ENCODE measurements at places on chromosomes 1 and 21.

- H3K4me3 ChIP-seq, result no peak overlapping the region
- no peak for DNase-seq
- peaks cover 31% of the 10 kb centered on the region for H3K4me1 ChIP-seq
- H3K36me3 ChIP-seq, result no peaks in the 10 kb centered on the region
Observed at GRCh38 chr1:192538407-192539296, 36.9 kb upstream of the RGS1 start.

- no peak for DNase-seq
- H3K27ac ChIP-seq, result no peak overlapping the region
- peaks cover 5% of the 10 kb centered on the region for H3K4me1 ChIP-seq
- H3K27me3 ChIP-seq, result no peaks in the 10 kb centered on the region
- H3K4me3 ChIP-seq, result no peak overlapping the region
Observed at GRCh38 chr1:208000504-208000903, 89.6 kb upstream of the CD34 start.

DNA sequence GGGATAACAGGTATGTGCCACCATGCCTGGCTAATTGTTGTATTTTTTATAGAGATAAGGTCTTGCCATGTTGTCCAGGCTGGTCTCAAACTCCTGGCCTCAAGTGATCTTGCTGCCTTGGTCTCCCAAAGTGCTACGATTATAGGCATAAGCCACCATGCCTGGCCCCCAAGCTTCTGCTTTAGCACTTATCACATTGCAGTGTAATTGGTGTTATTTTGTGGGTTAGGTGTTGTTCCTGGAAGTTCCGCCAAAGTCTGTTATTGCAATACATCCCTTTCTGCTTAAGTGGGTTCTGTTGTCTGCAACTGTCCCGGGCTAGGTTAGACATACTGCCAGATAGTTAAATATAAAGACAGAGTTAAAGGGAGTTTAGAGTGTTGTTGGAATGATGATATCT is 3.4 kb downstream of the ZCCHC17 start:
- no peak overlapping the region for H3K4me3 ChIP-seq
- peaks cover 36% of the 10 kb centered on the region for H3K4me1 ChIP-seq
- no peaks in the 10 kb centered on the region for H3K36me3 ChIP-seq

GRCh38 chr1:173330149-173330951 is 123.2 kb upstream of the TNFSF4 start:
- no peak overlapping the region for H3K4me3 ChIP-seq
- H3K36me3 ChIP-seq, result no peaks in the 10 kb centered on the region
- no peak for DNase-seq
- H3K4me1 ChIP-seq, result peaks cover 17% of the 10 kb centered on the region
- no peaks in the 10 kb centered on the region for H3K27me3 ChIP-seq

- no peaks in the 10 kb centered on the region for H3K4me1 ChIP-seq
- no peaks in the 10 kb centered on the region for H3K36me3 ChIP-seq
- H3K27me3 ChIP-seq, result no peaks in the 10 kb centered on the region
- DNase-seq, result no peak
Observed at GRCh38 chr1:245583575-245584330, 429.0 kb downstream of the KIF26B start.

GRCh38 chr1:82752046-82752445 is 951.3 kb downstream of the ADGRL2 start:
- H3K27me3 ChIP-seq, result no peaks in the 10 kb centered on the region
- DNase-seq, result no peak
- H3K36me3 ChIP-seq, result no peaks in the 10 kb centered on the region
- no peak overlapping the region for H3K4me3 ChIP-seq

DNA sequence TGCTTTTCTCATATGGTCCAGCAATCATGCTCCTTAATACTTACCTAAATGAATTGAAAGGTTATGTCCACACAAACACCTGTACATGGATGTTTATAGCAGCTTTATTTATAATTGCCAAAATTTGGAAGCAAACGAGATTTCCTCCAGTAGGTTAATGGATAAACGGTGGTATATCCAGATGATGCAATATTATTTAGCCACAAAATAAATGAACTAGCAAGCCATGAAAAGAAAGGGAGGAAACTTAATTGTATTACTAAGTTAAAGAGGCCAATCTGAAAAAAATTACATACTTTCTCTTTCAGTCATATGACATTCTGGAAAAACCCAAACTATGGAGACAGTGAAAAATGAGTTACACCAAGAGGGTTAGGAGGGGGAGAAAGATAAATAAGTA is 76.3 kb upstream of the LRRC7 start:
- H3K4me1 ChIP-seq, result no peaks in the 10 kb centered on the region
- no peak for DNase-seq
- H3K27me3 ChIP-seq, result no peaks in the 10 kb centered on the region
- H3K4me3 ChIP-seq, result no peak overlapping the region
- H3K36me3 ChIP-seq, result no peaks in the 10 kb centered on the region

- no peak overlapping the region for H3K27ac ChIP-seq
- H3K4me1 ChIP-seq, result no peaks in the 10 kb centered on the region
- no peak for DNase-seq
- no peak overlapping the region for H3K4me3 ChIP-seq
- H3K36me3 ChIP-seq, result no peaks in the 10 kb centered on the region
Observed at GRCh38 chr1:41768583-41768982, 150.1 kb downstream of the HIVEP3 start.

GRCh38 chr1:7679873-7680206 is 91.3 kb upstream of the VAMP3 start:
- H3K27ac ChIP-seq, result no peak overlapping the region
- no peaks in the 10 kb centered on the region for H3K36me3 ChIP-seq
- H3K27me3 ChIP-seq, result no peaks in the 10 kb centered on the region
- no peaks in the 10 kb centered on the region for H3K4me1 ChIP-seq
- H3K4me3 ChIP-seq, result peak overlapping the region; percentile 82

GRCh38 chr1:42753070-42753469 is 13.0 kb upstream of the CLDN19 start:
- H3K27me3 ChIP-seq, result no peaks in the 10 kb centered on the region
- DNase-seq, result no peak
- H3K4me1 ChIP-seq, result no peaks in the 10 kb centered on the region
- peaks cover 72% of the 10 kb centered on the region for H3K36me3 ChIP-seq
